ENCODE measurements at places on chromosomes 2 and 18.

- no peak for DNase-seq
Observed at GRCh38 chr2:42974169-42974720, 181.9 kb upstream of the HAAO start.

DNA sequence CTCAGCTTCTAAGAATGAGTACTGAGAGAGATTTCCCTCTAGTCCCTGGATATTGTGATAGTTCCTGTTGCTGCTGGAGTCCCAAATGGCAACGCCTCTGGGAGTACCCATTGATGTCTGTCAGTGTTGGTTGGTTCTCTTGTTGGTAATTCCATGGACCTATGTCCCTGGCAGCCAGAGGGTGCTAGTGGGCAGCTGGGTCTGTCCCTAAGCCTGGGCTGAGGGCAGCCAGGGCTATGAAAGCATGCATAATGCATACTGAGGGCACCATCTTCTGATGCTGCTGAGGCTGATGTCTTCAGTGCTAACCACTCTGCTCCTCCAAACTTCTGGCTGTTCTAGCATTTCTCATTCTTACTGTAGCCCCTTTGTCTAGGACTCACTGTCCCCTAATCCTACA, 35.9 kb downstream of the NABP1 start:
- DNase-seq, result no peak

DNA sequence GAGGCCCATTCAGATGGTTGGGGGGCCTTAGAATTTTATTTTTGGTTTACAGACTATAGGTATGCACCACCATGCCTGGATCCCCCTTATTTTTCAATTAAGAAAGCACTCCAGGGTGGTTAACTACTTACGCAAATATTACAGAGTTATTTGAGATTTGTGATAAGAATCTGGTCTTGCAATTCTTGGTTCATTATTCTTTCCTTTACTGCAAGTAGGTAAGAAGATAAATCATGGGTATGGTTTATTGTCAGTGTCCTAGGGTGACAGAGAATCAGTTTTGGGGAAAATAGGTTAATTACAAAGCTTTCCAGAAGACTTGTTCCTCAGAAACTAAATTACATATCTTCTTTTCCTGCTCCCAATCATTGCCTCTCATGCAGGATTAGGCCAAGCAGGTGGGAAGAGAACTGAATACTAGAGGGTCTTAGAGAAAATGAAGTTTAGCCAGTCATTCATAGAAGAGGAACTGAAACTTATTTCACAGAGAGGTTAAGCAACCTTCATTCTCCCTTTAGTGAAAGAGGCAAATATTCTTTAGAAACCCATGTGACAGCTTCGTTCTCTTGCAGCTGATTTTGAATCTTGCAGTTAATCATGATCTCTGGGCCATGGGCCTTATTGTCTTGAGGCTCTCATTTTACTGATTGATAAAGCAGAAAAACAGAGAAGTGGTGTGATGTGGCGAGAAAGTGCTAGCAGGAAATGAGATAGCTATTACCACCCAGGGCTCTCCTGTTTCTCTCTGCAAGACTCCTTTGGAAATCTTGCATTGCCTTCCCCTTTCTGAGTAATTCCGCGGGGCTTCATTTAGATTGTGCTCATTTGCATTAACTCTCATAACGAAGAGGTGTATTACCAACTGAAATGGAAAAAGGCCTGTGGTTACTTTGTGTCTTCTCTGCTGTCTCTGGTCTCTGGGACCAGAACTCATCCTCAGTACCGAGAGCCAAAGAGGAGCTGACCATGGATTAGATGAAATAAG, 44.8 kb upstream of the ARHGAP25 start:
- no peak for DNase-seq

GRCh38 chr2:85266146-85267041, 61.4 kb downstream of the TGOLN2 start:
- DNase-seq, result peak; percentile 40

DNA sequence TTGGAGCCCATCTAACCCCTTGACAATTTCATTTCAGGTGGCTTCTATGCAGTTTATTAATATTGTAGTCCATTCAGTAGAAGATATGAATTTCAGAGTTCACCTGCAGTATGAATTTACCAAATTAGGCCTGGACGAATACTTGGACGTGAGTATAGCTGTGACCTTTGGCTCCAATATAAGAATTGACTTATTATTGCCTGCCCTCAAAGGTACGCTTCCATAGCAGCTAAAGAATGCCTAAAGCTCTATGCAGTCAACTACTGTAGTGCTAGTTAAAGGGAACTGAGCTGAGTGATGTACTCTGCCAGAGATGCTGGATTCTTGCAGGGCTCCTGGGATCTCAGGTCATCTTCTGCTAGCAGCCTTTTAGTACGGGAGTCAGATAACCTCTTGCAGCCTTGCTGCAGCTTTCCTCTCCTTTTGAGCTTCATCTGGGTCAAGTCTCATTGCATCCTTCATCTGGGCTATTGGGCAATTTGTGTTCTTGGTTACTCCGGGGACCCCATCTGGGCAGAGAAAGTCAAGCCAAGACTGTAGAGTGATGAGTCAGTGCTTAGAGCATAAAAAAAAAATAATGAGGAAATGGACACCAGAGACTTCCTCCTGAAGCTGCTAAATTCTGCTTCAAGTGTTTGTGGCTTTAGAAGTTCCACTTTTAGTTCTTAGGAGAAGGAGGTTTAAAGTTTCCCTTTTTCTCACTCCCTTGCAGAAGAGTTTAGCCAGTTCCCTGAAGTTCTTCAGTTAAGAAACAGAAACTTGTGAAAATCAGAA, 105.6 kb downstream of the PRPF40A start:
- DNase-seq, result peak; percentile 9

DNA sequence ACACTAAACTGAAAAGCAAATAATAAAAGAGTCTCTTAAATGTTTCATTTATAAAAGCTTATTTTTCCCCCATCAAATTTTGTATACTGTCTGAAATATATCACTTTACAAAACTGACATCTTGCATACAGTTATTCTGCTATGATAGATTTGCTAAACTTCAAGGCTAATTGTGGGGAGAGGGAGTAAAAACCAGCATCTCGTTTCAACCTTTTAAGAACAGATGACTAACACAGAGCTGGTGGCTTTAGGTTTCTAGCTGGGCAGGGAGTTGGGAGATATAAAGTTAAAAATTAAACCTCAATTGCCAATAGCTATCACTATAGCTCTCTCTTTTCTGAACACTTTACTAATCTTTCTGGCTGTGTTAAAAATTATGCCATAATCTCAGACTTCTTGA, 23.5 kb downstream of the C1D start:
- no peak for DNase-seq

GRCh38 chr2:143824791-143825190, 695.1 kb downstream of the ZEB2 start:
- no peak for DNase-seq

GRCh38 chr2:60354713-60355112, 198.7 kb downstream of the BCL11A start:
- DNase-seq, result no peak

DNA sequence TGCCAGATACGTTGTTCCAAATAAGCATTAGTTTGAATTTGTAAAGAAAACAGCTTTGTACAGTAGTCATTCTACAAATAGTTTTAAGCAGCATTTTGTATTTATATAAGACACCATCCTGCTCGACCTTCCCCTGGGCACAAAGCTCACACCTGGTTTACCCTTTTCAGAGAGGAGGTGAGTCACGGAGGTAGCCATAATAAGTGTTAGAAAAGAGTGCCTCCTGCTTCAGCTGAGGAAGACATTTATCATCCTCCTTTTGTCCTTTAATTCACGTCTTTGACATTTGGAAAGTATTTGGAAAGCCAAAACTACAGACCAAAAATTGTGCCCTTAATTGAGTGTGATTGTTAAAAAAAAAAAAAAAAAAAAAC, 6.8 kb downstream of the RAB12 start:
- DNase-seq, result no peak

GRCh38 chr2:96874198-96874831, 4.4 kb upstream of the SEMA4C start:
- DNase-seq, result no peak

DNA sequence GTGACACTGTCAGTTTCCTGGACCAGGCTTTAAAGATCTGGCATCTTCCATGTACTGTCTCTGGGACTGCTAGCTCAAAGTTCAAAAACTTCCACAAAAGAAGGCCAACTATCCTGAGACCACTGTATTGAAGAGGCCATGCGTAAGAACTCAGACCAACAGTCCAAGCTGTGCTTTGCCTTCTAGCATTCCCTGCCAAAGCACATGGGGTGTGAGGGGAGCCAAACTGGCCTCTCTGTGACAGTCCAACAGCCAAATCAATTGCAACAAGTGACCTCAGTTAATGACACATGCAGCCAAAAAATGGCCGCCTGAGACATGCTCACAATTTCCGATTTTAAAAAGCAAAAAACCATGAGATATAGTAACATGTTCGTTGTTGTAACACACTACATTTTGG, 160.3 kb upstream of the CDH19 start:
- no peak for DNase-seq

DNA sequence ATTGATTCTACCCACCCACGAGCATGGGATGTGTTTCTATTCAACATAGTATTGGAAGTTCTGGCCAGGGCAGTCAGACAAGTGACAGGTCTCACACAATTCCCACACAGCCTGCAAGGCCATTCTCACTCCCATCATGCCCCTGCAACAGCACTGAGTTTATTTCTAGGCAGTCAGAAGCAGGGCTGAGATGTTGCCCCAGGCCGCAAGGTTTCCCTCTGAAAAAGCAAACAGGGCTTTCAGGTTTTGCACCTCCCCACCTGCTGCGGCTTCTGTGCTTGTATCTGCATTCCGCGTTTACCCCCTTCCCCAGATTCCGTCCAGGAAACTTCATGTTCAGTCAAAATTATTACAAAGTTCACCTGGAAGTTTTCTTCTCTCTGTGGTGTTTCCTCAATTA, 9.4 kb upstream of the TACR1 start:
- no peak for DNase-seq

DNA sequence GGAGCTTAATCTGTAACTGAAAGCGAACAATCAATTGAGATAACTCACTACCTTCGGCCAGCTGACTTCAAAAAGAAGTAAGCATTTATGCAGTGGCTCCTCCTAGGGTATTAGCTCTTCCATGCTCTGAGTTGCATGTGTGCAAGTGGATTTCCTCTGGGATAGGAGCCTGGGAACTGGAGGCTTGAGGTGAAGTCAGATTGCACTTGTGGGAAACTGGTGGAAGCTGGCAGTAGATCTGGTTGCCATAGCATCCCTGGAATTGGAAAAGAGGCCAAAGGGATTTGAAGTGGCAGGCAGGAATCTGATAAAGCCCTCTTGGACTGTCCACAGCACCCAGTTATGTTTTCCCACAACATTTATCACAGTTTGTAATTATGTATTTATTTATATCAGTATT, 50.6 kb upstream of the FMNL2 start:
- no peak for DNase-seq

GRCh38 chr2:179019260-179019659, 30.7 kb downstream of the CCDC141 start:
- DNase-seq, result no peak

DNA sequence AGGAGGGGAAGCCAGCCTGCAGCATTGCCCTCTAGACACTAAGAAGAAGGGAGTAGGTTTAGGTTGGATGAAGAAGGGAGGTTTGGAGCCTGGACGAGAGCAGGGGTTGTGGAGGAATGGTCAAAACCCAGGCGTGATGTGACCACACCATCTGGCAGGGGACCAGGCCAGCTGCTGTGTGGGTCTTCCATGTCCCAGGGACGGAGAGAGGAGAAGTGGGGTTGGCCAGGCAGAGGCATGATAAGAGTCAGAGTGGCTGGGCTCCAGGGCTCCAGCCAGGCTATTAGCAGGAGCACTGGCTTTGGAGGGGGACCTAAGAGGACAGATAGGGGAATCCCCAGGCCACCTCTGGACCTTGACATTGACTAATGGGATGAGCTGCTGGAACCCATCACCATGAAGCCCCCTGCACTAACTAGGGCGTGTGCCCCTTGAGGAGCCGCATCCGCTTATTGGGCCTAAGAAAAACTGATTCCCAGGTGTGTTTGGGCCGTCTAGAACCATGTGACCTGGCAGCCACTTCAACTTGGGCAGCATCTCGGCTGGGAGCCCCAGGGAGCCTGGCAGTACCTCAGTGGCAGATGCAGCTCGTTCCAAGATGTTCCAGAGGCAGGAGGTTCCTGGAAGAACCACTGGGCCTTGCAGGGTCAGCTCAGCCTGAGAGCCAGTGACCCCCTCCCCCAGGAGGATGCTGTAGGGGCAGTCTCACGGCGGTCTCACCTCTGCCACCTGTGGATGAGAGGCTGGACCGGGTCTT, 235.1 kb downstream of the AGAP1 start:
- no peak for DNase-seq

DNA sequence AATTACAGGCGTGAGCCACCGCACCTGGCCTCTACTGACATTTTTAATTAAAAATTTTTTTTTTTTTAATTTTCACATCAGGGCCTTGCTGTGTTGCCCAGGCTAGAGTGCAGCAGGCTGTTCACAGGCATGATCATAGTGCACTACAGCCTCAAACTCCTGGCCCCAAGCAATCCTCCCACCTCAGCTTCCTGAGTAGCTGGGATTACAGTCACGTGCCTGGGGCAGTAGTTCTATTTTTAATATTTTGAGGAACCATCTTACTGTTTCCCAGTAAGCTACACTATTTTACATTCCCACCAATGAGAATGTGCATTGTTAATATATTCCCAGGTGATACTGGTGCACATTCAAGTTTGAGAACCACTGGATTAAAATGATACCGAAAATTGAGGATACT, 92.7 kb downstream of the WDSUB1 start:
- DNase-seq, result no peak

GRCh38 chr2:232075859-232076258, 114.3 kb downstream of the DIS3L2 start:
- DNase-seq, result no peak

- DNase-seq, result no peak
Observed at GRCh38 chr2:160509016-160509415, 15.4 kb upstream of the RBMS1 start.

DNA sequence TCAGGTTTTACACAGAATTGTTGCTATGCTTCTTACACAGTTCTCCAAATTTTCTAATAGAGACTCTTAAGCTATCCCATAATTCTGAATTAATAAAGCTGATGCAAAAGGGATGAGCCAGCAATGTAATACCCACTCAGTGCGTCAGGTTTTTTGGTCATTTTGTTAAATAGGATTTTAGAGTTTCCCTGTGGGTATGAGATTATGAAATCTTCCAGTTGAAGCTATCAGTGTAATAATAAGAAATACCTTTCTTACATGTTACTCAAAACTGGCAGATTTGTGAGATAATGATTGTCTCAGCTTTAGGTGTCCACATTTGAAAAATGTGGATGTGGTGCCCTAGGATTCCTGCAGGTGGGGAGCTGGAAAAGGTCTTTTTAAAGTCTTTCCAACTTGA, 44.5 kb downstream of the SOCS6 start:
- no peak for DNase-seq

DNA sequence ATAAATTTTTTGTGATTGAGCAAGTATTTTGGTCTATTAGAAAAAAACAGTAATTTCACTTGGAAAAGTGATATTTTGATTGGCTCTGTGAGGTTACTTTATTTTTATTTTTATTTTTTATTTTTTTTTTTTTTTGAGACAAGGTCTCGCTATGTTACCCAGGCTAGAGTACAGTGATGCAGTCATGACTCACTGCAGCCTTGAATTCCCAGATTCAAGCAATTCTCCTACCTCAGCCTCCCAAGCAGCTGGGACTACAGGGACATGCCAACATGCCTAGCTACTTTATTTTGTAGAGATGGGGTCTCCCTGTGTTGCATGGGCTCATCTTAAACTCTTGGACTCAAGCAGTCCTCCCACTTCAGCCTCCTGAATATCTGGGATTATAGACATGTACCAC, 60.9 kb upstream of the MGAT5 start:
- no peak for DNase-seq

Data from H54 (cell line).